ENCODE measurements at places on chromosomes 3 and 15.

- no peak for DNase-seq
Observed at GRCh38 chr3:37324131-37324530, 149.7 kb upstream of the LRRFIP2 start.

DNA sequence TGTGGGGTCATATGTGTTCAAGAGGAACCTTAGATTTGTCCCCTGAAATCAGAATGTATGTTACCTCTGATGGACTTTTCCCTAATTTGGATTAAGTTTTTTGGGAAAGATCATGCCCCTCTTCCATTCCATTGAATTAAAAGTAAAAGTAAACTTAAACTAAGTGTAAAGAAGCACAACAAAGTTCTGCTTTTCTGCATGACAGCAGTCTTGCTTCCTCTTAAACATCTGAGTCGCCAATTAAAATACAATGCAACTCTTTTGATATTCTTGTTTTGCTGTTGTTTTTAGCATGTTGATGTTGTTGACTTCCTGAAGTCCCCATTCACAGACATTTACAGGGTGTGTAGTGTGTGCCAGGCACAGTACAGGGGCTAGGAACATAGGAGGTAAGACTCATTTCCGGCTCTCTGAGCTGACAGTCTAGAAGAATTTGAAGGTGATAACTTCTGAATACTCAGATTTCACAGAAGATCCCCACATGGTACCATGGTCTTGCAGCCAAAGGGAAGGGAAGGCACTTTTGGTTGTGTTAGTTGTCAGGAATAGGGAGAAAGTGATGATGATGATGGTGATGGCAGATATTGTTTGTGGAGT lies 45.0 kb downstream of the USP13 start:
- no peak for DNase-seq

GRCh38 chr3:10725846-10726245 lies 90.2 kb upstream of the SLC6A11 start:
- no peak for DNase-seq

DNA sequence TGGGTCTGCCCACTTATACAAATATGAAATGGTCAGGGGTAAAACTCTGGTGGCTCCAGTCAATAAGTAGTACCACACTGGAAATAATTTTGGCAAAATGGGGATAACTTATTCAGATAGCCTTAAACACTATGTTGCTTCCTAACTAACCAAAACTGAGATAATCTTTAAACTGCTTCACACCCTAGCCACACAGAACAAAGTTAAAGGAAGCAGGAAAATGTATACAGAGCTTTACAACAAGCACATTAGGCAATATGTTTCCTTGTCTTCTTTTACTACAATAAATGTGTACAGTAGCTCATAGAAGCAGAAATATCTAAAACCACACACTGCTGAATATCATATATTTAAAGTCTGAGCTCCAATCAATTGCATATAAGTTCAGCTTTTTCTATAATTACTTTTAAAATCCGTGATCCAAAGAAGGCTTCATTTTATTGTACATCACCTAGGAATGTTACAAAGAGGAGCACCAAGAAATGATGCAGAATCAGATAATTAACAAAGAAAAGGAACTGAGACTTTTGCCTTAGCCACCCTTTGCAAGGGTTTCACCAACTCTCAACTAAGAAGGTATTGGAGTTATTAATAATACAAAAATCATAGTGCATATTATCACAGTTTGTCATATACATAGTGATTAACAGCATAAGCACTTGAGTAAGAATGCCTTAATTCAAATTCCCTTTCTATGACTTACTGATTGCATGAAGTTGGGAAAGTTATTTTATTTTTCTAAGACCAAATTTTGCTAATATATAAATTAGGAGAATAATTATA lies 9.2 kb upstream of the SSR3 start:
- DNase-seq: no peak

- DNase-seq: no peak
Observed at GRCh38 chr15:69663982-69664381, 211.4 kb downstream of the RPLP1 start.

- DNase-seq: no peak
Observed at GRCh38 chr15:36136049-36136448, 443.4 kb upstream of the CDIN1 start.
